ENCODE measurements at places on chromosomes 5 and 9. TPM values are rescaled to one million over a fixed set of nuclear protein-coding genes. Genes with fewer than 3 reads are reported as not detected.

Gene PCDHA10
- total RNA-seq = 2.0 TPM

Gene ANKDD1B
- total RNA-seq = not detected

Gene NPR2
- 7.3 TPM for total RNA-seq

Gene ELOVL7
- 41.8 TPM for total RNA-seq

All from ascending aorta (tissue), 2 donors.